ENCODE measurements at places on chromosomes 12 and 14. TPM values are rescaled to one million over a fixed set of nuclear protein-coding genes. Genes with fewer than 3 reads are reported as not detected.

DNA sequence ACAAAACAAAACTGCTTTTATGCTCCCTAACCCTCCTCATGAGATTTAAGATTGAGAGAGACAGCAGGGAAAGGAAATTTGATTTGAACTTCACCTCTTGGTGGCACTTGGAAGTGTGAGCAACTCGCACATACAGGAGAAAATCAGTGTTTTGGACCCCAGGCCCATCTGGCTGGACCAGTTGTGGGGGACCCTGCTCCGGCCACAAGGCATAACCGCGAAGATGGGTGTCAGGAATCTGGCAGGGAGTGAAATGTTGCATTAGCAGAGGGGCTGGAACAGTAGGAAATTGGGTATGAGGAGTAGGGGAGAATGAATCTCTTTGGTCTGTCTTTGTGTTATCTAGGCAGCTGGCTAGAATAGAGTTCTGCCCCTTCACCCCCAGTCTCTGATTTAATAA lies 1.2 kb downstream of the CIROP start:
- DNase-seq: no peak

GRCh38 chr12:89456565-89456964 lies 68.0 kb downstream of the GALNT4 start:
- DNase-seq: no peak

- no peak for DNase-seq
Observed at GRCh38 chr12:5206401-5207175, 162.9 kb downstream of the KCNA5 start.

DNA sequence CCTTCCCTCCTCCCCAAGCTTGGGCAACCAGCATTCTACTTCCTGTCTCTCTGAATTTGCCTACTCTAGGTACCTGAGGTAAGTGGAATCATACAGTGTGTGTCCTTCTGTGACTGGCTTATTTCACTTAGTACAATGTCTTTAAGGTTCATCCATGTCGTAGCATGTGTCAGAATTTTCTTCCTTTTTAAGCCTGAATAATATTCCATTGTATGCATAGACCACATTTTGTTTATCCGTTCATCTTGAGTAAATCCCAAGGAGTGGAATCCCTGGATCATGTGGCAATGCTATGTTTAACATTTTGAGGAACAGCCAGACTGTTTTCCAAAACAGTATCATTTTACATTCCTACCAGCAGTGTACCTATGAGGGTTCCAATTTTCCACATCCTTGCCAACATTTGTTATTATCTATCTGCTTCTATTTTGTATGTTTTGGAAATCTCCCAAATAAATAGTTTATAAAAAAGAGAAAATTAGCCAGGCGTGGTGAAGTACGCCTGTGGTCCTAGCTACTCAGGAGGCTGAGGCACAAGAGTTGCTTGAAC lies 12.4 kb downstream of the HSP90AA1 start:
- no peak for DNase-seq

DNA sequence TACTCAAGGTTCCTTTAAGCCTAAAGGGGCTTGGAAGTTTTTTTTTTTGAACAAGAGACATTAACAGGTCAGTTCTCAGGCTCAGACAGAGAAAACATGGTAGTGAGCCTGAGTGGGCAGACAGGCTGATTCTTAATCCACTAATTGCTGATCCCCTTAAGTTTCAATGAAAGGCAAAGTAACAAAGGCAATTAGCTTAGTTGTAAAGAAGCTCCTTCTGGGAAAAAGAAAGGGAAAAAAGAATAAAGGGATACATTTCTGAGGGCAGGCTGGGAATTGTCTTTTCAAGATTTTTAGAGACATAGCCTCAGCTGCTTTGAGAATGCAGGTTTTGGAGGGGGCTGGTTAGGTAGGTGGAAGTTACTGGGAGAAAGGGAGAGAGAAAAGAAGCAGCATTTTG lies 133.8 kb downstream of the CFAP54 start:
- DNase-seq: no peak

GRCh38 chr14:94676495-94677185 lies 64.4 kb downstream of the SERPINA3 start:
- no peak for DNase-seq

Gene PTCSC3
- polyA plus RNA-seq: not detected

Gene OAS3
- polyA plus RNA-seq: 3.5 TPM

Data from muscle of arm (tissue), 14 donors.